NCI-H146 (cell line): ENCODE measurements at places on chromosomes 4 and X.

DNA sequence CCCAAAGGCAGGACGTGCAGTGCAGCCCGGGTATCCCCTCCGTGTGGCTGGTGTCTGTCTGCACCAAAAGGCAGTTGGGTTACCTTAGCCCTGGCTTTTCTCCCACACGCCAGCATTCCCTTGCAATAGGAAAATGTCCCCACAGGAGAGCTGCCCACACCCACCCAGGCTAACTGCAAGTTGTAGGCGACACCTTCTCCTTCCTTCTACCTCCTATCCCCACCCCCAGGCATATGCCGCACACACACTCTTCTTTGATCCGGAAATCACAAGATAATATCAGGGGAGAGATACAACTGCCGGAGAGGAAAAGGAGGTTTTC, 444 bp upstream of the APBB2 start:
- no peak for DNase-seq

- no peak for DNase-seq
Measured at GRCh38 chr4:171979461-171979860, 166.3 kb downstream of the GALNTL6 start.

GRCh38 chr4:123819362-123820035, 422.9 kb downstream of the SPRY1 start:
- no peak for DNase-seq

- no peak for DNase-seq
Measured at GRCh38 chr4:156496797-156497196, 474.8 kb downstream of the PDGFC start.

- no peak for DNase-seq
Measured at GRCh38 chr4:25704516-25704915, 48.9 kb downstream of the SLC34A2 start.

- no peak for DNase-seq
Measured at GRCh38 chr4:174279433-174280155, 3.9 kb downstream of the FBXO8 start.

- no peak for DNase-seq
Measured at GRCh38 chrX:16653424-16653823, 3.5 kb downstream of the S100G start.

GRCh38 chr4:70676554-70677090, 10.3 kb upstream of the JCHAIN start:
- no peak for DNase-seq

DNA sequence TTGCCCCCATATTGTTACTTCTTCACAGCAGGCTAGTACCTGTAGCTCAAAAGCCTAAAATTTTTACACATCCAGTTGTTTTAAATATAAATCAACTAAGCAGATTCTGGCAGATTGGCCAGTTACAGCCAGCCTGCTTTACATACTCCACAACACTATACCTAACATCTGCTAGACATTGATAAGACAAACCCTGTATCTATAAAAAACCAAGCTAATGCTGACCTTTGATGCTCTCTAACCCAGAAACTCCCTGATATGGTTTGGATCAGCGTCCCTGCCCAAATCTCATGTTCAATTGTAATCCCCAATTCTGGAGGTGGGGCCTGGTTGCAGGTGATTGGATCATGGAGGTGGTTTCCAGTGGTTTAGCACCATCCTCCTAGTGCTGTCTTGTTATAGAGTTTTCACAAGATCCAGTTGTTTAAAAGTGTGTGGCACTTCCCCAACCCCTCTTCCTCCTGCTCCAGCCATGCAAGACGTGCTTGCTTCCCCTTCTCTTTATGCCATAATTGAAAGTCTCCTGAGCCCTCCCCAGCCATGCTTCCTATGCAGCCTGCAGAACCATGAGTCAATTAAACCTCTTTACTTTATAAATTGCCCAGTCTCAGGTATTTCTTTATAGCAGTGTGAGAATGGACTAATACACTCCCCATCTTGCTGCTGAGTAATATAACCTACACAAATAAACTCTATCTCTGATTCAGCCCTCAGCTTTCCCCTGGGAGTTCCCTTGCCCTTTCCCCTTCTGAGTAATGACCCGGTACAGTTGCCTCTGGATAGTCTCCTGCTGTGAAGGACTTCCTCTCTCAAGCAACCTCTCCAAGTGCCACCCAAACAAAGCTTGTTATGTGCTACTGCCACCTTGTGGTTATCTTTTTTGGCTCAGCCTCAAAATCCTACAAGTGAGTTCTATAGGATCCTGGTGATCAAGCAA, 39.6 kb downstream of the ZCCHC13 start:
- peak; percentile 74 for DNase-seq

- no peak for DNase-seq
Measured at GRCh38 chr4:29900336-29900735, 819.8 kb upstream of the PCDH7 start.

DNA sequence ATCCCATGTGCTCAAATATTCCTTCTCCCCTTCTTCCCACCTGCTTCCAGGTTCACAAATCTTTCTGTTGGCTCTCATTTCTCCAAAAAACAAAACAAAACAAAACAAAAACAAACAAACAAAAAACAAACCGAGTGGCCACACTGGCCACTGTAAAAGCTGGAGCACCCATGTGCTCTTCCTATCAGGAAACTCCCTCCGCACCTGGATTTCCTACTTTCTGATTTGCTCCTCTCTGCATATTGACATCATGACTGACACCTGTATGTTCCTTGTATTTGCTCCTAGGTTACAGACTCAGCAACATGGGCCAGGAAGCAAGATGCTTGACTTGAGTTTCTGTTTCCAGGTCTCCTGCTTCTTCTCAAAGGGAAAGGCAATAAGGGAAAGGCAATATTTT, 258.8 kb downstream of the GPC3 start:
- DNase-seq: no peak

DNA sequence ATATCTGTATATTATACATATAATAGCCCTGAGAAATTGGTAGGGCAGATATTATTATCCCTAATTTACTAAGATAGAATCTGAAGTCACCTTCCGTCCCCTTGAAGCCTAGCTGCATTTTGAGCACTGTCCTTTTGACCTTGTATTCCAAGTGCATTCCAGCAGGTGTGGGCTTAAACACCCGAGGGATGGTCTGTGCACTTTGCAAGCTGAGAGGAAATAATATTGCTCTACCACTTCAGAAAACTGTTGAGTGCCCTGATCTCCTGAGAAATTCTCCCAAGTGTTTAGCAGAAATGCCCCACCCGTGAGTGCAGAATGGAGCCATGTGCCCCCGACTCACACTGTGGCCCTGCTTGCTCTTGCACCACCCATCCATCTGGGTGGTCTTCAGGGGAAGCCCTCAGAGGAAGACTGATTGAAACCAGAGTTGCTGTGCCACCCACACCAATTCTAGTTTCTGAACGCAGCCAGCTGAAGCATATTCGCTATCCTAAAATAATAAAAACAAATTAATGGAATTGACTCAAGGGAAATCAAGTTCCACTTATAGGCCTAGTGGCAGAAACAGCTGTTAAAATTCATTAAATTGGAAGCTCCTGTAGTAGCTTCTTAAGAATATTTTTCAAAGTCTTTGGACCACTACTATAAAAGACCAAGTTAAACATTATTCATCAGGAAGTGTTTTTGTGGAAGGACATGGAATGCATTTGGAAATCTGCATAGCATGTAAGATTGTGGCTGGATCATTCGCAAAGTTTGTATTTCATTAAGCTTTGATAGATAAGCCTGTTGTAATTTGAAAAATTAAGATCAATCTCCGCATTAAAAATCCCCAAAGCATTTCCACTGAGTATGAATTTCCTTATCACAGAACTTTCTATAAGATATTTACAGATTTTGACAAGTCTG, 41.3 kb upstream of the PRKG2 start:
- DNase-seq: no peak

DNA sequence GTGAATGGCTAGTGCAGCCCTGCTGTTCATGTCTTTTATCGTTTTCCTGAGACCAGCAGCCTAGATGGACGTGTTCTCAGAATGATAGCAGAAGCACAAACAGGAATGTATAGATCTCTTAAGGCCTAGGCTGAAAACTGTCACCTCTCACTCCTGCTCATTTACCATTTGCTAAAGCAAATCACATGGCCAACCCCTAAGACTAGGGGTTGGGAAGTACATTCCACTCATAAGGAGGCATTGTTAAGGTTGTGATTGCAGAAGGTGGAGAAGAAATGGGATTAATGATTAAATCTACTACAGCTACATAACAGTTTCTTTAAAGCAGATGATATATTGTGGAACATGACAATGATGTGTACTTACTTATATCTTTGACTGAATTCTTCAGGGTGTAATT, 536.8 kb upstream of the FTHL17 start:
- DNase-seq: no peak

DNA sequence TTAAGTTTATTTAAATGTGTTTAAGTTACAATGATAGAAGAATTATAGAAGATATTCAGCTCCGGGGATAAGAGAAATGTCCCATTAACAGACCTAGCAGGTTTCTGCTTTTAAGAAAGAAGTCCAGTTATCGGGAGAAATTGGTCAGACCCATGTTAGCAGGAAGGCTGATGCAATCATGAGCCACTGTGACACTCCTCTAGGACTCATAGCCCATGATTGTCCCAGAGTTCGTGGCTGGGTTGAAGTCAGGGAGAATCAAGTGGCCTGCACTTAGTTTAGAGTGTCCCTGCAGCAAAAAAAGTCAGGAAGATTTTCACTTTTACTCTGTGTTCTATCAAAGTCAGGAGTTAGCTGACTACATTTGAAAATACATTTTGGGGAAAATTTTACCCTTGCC, 72.0 kb downstream of the TMEM144 start:
- DNase-seq: no peak
